ENCODE measurements at places on chromosomes 6 and 20.

DNA sequence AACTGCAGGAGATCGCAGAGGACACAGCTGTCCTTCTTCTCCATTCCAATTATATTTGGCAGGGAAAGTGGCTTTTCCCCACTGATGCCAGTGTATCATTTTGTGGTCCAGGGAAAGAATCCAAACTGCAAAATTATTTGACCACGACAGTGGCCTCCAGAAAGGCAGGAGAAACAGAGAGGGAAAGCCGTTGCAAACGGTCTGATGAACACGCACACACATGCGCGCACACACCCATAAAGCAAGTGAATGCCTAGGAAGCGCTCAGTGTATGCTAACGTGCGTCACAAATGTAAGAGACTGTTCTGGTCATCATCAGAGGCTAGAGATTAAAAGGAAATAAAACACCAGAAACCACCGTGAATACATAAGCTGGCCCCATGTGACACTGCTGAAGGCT, 54.0 kb downstream of the NPEPL1 start:
- no peak for DNase-seq

DNA sequence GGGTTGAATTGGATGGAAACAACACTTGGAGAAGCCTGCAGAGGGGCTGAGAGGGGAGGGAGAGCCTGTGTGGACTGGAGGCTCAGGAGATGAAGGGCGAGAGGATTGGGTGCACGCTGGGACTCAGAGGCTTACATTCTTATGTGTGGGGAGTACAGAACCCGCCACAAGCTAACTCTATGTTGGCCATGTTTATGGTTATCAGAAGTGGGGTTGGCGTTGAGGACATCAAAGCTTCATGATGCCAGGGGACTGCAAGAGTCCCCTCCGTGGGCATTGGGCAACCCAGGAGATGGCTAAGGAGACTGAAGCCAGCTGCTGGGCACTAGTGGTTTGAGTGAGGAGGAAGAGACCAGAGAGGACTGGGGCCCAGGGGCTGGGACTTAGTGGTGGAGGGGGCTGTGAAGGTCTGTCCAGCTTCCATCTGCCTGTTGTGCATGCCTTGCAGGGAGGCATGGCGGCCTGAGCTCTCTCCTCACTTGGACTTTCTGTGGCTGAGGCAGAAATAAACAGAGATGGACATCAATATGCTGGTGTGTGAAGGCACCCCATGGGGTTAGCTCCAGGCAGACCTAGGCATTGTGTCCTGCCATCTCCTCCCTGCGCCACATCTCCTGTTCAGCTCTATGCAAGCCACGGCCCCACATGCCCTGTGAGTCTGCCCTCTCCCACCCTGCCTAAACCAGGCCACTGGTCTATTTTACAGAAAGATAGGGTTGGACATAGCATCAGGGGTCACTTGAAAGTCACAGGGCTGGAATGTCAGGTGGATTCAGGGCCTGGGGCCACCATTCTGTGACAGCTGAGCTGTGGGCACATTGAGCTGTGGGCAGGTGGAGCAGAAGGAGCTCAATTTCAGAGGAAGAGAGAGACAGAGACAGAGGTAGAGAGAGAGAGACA, 61.6 kb downstream of the PHACTR3 start:
- DNase-seq, result no peak

GRCh38 chr6:56664029-56664428, 21.3 kb upstream of the DST start:
- no peak for DNase-seq

- DNase-seq, result no peak
Observed at GRCh38 chr6:114042267-114043016, 71.5 kb upstream of the HDAC2 start.

DNA sequence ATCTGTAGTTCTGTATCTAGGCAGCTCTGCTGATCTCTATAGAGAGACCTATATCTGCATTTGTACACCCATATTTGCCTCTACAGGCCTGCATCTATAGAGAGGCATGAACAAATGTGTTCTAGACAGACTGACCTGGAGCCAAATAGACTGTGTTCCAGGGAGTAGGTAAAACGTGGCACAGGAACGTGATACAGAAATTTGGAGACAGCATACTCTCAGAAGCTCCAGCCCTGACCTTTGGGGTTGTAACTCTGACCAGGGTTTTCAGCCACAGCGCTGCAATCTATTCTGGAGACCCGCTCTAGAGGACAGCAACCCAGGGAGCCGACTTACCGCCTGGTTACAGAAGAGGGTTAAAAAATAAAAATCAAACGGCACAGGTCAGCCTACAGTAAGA, 983 bp downstream of the RBBP9 start:
- DNase-seq, result no peak

- no peak for DNase-seq
Observed at GRCh38 chr6:97885325-97885724, 602.3 kb upstream of the MMS22L start.

- no peak for DNase-seq
Observed at GRCh38 chr6:153172815-153173214, 41.7 kb upstream of the RGS17 start.

DNA sequence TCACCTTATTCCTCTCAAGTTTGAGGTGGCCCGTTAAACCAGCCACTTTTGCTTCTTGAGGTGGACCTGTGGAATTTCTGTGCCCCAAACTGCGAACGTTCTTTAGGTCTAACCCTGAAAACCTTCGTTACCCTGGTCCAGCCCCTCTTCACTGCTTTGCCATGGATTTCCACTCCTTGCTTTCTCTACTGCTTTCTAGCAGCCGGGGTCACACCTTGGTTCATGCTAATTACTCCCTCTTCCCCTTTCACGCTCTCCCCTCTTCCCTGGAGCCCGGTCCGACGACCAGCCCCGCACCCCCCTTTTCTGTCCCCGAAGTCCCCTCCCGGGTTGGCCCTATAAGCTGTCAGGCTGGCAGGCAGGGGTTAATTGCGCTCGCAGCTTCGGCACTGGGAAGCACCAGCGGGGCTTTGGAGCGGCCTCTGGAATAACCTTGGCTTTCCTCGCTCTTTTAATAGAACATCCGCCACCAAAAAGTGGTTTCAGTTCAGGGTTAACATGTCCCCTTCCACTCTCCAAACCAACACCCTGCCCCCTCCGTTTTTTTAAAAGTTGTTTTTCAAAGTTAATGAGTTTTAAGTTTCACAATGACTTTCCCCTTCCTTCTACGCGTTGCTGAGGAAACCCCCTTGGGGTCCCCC, 1.4 kb upstream of the HIVEP1 start:
- DNase-seq, result no peak

GRCh38 chr20:39627765-39628164, 665.6 kb downstream of the DHX35 start:
- no peak for DNase-seq

GRCh38 chr6:120056085-120056484, 706.5 kb upstream of the MAN1A1 start:
- no peak for DNase-seq

DNA sequence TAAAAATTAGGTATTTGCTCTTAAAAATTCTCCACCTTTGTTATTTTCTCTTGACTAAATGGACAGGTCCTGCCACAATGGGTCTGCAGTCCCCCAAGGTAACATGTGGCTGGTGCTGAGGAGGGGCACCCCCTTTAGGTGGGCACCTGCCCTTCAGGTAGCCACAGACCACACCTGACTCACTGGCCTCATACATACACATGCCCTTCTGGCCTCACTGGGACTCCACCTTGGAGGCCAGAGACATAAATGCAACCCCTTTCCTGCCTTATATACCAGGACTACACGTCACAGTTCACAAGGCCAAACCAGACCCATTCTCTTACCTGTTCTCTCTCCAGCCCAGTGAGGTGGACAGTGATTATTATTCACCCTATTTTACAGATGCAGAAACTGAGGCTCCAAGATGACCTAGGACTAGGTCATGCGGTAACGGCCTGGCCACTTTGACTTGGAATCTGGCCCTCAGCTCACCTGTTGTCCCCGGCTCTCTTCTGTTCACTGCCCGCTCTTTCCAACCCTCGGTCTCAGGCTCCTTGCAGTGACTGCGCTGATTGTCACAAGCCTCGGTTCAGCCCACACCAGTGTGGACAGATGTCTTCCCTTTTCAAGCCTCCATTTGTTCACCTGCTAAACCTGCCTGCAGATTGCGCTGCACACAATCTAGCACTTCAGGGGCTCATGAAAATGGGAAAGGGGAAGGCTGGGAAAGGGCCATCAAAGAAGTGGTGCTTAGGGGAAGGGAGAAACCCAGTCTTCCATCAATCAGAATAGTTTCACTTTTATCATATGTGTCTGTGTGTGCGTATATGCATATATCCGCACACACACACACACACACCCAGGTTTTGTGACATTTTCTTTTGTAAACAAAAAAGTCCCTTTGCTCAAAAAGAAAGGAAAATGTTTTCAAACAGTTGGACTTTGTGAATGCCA, 121.7 kb downstream of the BCAS1 start:
- DNase-seq, result no peak

DNA sequence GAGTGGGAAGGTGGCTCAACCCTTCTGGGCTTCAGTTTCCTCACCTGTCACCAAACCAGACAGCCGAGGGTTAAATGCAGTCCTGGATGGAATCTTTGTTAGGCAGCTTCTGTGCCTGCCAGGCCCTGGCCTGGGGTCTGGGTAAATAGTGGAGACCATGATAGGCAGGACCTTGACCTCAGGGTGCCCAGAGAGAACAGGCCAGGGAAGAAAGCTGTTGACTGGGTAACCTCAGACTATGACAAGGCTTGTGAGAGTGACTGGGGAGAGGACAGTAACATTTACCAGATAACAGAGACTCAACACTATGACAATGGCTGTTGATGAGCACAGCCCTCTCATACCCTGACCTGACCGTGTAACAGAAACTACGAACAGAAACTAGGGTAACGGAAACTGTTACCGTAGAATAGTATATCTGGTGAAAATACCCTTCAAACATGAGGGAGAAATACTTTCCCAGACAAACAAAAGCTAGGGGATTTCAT, 218.3 kb downstream of the PREX1 start:
- no peak for DNase-seq

DNA sequence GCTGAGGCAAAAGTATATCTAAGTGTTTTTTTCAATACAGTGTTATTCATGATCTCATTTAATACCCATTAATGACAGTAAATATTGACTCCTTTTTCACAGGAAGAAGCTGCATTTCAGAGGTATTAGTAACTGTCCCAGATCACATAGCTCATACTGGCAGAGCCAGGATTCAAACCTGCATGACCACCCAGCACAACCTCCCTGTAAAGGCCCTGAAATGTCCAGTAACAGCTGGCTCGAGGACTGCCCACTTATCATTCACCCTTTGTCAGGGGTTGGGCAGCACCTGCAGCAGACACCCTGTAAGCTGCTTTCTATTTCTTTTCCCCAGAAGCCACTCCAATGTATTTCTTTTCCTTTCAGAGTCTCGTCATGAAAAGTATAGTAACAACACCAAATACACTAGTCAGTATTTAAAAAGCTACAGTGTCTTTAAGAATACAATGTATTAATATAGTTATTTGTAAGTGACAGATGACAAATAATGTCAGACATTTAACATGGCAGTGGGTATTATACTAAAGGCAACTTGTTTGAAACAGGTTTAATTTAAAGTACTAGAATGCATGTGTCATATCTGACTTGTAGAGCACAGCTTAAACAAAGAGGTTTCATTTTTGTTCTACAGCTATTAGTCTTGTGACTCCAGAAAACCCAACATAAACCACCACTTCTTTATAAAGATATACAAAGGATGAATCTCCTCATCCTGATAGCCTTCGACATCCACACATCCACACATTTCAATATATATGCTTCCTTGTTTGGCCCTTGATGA, 841.6 kb upstream of the GJE1 start:
- DNase-seq, result no peak

- no peak for DNase-seq
Observed at GRCh38 chr6:23775127-23775526, 350.9 kb upstream of the NRSN1 start.
